HS-27A (cell line): ENCODE measurements at places on chromosomes 13 and 19.

GRCh38 chr13:97809576-97809975, 143.9 kb upstream of the IPO5 start:
- no peak for DNase-seq

DNA sequence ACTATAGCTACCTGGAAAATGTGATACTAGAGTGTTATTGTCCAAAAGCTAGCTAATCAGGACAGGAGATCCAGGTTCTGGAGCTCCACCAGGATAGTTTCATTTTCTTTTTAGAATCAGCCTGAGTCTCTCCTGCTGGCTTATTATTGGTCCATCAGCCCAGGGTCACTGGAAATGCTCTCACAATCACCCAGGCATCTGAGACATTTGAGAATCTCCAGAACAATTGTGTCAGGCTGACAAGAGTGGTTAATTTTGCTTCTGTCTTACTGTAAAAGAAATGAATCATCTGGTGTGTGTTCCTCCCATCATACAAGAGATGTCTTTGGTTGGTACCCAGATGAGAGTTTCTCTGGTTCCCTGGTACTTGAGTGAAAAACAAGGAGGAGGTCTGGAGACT, 43.6 kb upstream of the ZNF681 start:
- DNase-seq: no peak

DNA sequence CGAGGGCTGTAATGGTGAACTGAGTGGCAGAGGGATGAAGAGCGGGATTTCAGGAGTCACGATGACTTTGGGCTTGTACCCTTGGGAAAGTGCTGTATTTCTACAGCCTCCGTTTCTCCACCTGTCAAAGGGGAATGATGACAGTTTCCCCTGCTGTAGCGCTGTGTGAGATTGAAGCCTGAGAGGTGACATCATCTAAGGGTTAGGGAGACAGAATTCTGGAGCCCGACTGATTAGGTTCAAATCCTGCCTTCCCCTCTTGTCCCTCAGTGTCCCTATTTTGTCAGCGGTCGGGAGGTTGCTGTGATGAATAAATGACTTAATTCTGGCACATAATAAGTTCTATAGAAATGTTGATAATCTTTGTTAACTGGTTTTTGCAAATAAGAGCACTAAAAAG, 693 bp downstream of the MRPL4 start:
- DNase-seq: no peak

GRCh38 chr13:54628383-54628782, 1599.8 kb downstream of the OLFM4 start:
- DNase-seq: no peak

DNA sequence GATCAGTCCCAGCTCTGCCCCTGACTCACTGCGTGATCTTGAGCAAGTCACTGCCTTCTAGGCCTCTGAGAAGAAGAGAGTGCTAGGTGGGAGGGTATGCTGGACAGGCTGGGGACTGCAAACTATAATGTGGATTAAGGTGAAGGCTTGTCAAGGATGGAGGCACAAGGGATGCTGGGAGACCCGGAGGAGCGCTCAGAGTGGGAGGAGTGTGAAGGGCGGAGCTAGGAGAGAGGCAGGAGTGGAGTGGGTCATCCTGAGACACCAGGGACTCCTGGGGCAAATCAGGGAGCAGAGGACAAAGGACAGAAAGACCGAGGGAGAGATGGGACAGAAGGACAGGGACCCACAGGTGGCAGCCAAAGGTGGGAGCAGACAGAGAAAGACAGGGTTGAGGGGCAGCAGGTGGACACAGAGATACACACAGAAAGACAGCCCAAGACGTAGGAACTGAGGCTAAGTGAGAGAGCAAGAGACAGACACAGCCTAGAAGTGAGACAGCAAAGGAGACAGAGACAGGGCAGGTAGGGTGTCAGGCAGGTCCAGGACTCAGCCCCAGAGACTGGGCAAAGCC, 2.6 kb downstream of the GRIK5 start:
- no peak for DNase-seq

- DNase-seq: no peak
Measured at GRCh38 chr13:41639955-41640780, 182.8 kb downstream of the RGCC start.

GRCh38 chr13:81760316-81760715, 1419.4 kb upstream of the SPRY2 start:
- no peak for DNase-seq

DNA sequence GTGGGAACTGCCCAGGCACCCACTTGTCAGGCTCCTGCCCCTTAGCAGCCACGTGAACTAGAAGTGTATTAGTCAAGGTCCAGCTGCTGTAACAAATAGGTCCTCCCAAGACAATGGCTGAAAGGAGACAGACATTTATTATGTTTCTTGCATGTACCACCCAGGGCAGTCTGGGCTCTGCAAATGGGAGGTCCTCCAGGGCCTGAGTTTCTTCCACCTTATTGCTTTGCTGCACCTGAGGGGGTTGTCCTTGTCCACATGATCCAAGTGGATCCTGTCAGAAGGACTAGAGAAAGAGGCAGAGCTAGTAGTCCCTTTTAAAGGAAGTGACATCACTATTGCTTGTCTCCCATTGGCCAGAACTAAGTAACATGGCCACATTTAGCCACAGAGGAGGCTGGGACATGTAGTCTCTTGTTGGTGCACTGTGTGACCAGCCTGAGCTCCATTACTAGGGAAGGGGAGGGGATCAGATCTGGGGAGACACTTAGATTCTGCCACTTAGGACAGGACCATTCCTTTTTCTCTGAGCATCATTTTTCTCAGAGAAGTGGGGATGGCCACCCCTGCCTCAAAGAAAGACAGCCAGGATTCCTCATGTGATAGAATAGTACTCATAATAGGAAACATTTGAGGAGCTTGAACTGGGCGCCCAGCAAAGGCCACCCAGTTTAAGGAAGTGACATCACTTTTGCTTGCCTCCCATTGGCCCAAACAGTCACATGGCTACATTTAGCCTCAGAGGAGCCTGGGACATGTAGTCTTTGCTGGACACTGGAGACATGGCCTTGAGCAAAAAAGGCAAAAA, 15.1 kb downstream of the CC2D1A start:
- DNase-seq: peak; percentile 50

DNA sequence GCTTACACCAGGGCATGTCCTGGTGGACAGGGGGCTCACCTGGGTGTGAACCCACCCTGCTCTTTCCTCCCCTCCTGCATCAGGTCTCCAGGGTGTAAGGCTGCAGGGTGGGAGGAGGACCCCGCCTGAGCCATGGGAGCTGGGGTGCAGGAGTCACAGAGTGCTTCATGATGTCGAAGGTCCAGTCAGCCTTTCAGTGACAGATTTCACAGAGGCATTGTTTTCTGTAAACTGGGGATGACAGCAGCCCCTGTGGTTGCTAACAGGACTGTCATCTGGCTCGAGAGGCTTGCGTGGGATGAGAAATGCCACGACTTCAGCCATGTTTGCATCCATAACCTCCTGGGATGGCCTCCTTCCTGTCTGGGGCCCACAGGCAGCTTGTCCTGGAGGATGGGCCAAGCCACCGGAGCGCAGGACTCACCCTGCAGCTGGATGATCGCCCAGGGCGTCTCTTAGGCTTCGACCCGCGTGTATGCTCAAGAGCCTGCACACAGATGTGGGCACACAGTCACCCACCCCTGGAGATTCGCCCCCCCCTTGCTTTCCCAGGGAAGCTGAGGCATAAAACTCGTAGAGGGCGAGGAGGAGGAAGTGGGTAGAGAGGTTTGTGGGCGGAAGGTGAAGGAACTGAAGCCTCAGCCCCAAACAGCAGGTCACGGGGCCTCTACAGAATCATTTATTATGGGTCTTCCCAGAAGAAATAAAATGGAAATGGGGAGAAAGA, 4.9 kb downstream of the NANOS3 start:
- no peak for DNase-seq

DNA sequence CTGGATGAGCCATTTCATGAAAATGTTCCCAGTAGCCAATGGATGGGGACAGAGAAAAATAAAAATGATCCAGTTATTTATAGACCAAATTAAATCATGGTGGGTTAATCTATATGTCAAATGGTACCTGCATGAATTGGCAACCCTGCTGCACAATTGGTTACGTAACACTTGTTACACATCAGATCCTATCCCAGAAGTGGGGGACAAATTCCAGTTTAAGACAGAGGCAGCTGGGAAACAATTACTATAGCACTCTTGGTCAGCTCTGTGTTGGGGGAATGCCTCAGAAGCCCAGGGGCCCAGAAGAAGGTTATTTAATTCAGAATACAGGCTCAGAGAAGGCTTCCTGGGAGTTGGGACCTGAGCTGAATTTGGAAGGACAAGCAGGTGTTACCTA, 81.1 kb upstream of the FLT1 start:
- no peak for DNase-seq

GRCh38 chr13:36718686-36719085, 44.9 kb downstream of the SERTM1 start:
- no peak for DNase-seq

- DNase-seq: no peak
Measured at GRCh38 chr19:57190301-57190700, 999 bp upstream of the ZNF264 start.

DNA sequence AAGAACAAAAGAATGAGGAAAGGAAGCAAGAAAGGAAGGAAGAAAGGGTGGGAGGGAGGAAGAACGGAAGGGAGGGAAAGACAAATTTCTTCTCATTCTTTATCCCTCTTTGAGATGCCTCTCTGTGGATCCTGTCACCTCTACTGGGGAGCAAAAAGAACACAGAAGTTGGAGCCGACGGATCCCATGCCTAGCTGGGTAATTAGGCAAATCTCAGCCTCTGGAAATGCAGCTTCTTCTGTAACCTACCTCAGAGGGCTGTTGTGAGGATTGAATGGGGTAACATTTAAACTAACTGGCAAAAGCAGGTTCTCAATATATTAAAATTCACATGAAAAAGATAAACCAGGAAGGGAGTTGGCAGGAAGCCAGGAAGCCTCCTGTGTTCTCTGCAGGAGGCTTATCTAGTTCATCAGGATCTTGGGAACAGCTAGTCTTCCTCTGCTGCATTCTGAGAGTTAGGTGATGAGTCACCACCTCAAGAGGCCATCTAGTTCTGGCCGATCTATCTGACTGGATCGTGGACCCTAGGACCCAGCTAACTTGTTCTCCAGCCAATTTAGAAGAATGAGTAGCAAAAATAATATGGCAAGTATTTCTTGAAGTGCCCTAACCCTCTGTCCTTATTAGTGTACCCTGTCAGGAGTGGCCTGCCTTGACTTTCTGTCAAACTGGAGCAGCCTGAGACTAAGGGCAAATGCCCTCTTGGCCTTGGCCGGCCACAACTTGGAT, 15.2 kb upstream of the CPB2 start:
- DNase-seq: peak; percentile 45

DNA sequence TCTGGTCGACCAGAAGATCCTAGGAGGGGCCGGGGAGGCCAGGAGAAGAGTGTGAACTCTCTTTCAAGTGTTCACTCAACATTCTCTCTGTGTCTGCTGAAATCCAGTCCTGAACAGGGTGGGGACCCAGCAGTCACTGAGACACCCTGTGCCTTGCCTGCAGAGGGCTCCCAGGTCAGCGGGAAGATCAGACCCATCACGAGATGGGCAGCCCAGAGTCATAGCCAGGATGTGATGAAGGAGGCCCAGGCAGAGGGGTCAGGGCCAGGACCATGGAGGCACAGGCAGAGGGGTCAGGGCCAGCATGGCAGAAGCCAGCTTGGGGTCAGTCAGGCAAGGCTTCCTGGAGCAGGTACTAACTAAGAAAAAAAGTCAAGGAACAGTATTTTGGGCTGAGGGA, 9.4 kb downstream of the NUMBL start:
- DNase-seq: no peak

DNA sequence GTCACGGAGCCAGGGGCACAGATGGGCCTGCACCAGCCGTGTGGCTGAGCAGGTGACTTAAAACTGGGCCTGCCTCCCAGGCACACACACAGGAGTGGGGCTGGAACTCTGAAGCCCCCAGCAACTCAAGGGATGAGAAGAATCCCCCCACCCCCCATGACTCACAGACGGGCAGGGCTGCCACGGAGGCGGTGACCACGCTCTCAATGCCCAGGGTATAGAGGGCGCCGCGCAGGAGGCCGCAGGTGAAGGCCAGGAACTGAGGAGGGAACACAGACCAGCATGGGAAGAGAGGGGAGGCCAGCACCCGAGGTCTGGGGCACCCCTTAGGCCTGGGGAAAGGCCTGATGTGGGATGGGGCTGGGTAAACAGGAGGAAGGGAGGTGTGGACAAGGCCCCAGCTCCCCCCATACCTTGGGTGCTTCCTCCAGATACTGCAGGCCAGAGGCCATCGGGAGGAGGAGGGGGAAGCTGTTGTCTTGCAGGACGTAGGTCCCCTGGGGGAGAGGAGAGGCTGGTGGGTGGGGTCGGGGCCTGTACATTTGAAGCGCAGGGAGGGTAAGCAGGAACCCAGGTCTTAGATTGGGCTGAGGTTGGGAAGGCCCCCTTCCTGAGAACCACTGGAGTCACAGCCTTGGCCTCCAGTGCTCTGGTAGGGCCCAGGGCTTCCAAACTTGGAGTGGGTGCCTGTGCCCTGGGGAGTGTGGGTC, 3.1 kb upstream of the NKPD1 start:
- no peak for DNase-seq

- no peak for DNase-seq
Measured at GRCh38 chr13:51584731-51585672, 740 bp downstream of the WDFY2 start.

DNA sequence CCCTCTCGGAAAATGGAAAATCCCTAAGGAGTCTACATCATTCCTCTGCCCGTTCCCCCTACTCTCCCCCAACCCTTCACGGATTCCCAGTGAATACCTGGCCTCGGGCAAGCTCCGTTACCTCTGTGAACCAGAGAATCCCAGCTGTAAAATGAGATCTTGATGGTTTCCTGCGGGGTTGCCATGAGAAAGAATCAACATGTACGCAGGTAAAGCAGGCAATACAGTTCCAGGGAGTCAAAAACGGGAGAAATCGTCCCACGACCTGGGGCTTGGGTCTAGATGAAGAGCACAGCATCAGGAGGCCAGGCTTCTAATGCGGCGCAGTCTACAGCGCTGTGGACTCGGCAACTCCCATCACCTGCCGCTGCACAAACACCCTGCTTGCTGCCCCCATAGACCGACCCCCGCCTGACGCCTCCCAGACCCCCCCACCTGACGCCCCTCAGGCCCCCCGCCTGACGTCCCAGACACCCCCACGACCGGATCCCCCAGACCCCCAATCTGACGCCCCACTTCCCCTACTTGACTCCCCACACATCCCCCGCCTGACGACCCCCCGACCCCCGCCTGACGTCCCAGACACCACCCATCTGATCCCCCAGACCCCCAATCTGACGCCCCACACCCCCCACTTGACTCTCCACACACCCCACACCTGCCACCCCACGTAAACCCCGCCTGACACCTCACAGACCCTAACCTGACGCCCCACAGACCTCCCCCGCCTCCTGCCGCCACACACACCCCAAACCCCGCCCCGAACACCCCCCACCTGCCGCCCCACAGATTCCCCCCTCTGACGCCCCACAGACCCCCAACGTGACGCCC, 680 bp downstream of the LIG4 start:
- no peak for DNase-seq

DNA sequence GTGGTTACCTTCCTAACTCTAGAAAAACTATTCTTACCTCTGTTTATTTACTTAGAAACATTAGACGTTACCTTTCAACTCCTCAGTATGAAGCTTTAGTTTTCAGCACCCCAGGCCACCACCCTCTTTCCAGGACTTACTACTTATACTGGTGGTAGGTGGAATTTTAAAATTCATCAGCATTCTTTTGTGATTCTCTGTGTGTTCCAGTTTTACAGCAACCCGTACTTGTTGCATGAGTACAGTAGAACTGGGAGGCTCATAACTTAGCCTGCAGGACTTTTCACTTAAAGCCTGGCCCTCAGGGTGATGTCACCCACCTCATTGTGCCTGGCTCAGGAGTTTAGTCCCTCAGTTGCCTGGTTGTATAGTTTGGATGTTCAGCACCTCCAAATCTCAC, 49.4 kb upstream of the ALOX5AP start:
- DNase-seq: no peak
